ENCODE measurements at places on chromosomes 12 and 14.

GRCh38 chr14:101071493-101071906 lies 168.0 kb upstream of the RTL1 start:
- no peak for DNase-seq

GRCh38 chr14:36518586-36519430 lies 1.2 kb downstream of the NKX2-1 start:
- DNase-seq = no peak

- DNase-seq = no peak
Observed at GRCh38 chr14:68975667-68976066, 3.4 kb downstream of the ACTN1 start.

GRCh38 chr14:81275305-81276072 lies 54.7 kb upstream of the GTF2A1 start:
- DNase-seq = no peak

DNA sequence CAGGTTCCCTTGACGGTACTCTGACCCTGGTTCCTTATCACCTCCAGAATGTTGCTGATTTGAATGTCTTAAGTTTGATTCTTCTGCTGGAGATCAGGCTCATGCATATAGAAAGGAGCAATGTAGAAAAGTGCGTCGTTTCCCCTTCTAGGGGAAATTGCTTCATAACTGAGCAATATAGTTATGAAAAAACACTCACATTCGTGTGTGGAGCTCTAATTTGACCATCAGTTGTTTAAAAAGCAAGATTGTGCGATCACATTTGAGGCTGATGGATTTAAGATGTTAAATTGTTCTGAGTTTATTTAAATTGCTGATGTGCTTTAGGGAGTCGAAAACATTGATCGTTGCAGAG lies 19.2 kb downstream of the PELI2 start:
- DNase-seq = no peak

- DNase-seq = no peak
Observed at GRCh38 chr12:113006641-113007040, 28.3 kb downstream of the OAS2 start.

- DNase-seq = no peak
Observed at GRCh38 chr12:32272465-32272864, 126.9 kb upstream of the FGD4 start.

DNA sequence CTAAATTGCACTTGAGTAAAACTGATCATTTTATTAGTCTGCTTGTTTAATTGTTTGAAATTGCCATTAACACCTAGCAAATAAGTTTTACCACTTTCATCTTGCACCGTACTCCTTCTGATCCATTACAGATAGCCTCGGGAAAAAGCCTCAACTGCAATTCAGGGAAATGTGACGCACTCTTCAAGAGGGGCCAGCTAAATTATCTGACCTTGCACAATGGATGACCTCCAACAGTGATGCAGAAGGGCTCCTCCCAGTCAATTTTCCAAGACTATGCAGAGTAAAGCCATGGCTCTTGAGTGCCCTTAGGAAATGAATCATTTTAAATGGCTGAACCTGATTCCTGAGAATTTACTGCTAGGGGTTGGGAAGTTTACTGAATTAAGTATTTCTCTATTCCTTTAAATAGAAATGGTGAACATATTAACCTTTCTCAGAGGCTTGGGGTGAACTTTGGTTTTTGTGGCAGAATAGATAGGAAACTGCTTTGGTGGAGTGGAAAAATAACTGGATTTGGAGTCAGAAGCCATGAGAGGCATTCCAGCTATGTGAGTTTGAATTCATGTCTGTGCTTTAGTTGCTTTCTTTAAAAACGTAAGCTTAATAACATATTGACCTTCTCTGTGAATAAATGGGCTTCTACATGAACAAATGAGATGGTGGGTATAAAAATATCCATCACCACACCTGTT lies 64.8 kb upstream of the OVCH1 start:
- no peak for DNase-seq

GRCh38 chr14:72612041-72612440 lies 281.9 kb downstream of the DPF3 start:
- DNase-seq = no peak

DNA sequence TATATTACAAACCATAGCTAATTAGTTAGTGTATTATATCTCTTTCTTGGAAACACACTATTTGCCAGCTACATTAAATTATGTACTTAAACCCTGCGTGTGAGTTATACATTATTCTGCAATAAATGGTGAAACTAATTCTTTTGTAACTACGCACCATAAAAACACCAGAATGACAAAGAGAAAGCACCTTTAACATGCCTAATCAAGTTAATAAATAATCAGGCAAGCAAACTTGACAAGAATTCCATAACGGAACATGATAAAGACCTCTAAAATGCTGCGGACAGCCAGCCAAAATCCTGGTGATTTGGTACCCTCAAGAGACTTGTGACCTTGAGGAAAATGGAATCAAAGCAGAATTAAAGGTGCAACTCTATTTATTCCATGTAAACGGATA lies 375.3 kb upstream of the KITLG start:
- DNase-seq = no peak

DNA sequence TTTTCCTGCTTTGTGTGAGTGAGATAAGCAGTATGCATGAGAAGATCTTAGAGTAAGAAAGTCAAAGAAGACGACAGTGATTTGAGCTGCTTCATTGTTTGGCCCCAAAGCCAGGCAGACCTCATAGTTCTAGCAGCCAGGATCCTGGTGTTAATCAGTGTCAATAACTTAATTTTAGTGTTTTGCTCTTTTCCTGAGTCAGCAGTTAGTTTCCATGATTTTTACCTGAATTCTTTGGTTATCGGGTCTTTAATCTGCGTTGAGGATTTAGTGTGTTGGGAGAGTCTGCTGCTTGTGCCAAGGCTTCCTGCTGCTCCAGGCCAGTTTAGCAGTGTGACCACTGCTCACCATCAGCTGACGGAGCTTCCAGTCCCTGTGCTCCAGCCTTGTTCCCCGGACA lies 241.6 kb upstream of the SOX5 start:
- DNase-seq = no peak

- DNase-seq = no peak
Observed at GRCh38 chr14:56686416-56686815, 106.8 kb downstream of the TMEM260 start.

- no peak for DNase-seq
Observed at GRCh38 chr12:83408851-83409250, 722.1 kb downstream of the TMTC2 start.

GRCh38 chr14:77681196-77682157 lies 26.3 kb downstream of the ALKBH1 start:
- no peak for DNase-seq

DNA sequence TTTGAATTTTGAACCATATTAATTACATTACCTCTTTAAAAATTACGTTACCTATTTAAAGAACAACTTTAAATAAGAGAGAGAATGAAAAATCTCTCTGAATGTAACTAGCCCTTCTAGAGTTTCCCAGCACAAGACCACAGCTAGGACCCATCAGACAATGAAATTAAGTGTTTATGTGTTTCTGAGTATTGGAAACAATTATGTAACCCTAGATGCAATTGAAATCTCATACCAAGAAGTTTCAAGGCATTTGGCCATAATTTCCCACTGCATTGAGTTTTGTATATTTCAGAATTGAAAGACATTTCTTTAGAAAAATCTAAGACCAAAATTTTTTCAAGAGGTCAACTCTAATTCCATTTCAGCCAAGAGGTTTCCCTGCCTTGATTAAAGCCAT lies 47.1 kb downstream of the SERPINA3 start:
- DNase-seq = no peak

- no peak for DNase-seq
Observed at GRCh38 chr12:103586791-103587370, at the start of gene STAB2. STAB2 (plus strand) TSS chr12:103587273; CDS start chr12:103587477, 204 bp downstream.

- DNase-seq = peak; percentile 3
Observed at GRCh38 chr12:122336015-122336946, 70.0 kb upstream of the VPS33A start.

DNA sequence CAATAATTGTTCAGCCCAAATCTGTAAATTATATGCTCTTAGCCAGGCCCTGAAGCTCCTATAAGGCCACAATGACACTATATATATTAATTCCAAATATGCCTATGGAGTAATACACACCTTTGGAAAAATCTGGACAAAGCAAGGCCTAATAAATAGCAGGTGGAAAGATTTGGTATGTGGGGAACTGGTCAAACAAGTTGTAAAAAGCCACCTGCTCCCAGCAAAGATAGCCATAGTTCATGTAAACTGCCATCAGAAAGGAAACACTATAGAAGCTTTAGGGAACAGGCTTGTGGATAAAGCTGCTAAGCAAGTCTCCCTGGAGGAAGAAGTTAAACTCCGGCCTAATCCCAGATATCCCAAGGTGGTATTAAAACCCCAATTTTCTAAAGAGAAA lies 29.7 kb downstream of the PRMT8 start:
- DNase-seq = no peak

- DNase-seq = no peak
Observed at GRCh38 chr14:31994391-31995033, 82.6 kb upstream of the ARHGAP5 start.

- DNase-seq = no peak
Observed at GRCh38 chr14:30842431-30842830, 31.9 kb upstream of the COCH start.

- DNase-seq = peak; percentile 64
Observed at GRCh38 chr12:116525418-116526001, 33.7 kb upstream of the MAP1LC3B2 start.

DNA sequence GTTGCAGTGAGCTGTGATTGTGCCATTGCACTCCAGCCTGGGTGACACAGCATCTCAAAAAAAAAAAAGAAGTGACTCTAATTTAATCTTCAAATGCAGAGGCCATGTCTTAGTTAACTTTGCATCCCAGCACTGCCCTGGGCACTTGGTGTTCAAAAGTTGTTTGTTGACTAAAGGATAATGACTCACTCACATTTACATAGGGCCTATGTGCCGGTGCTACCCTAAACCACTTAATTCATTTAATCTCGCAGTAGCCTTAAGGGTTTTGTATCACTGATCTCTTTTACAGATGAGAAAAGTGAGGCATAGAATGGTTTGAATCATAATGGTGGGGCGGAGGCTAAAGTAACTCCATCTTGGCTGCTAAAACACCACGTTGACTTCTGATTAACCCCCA lies 23.7 kb downstream of the MFAP5 start:
- no peak for DNase-seq

DNA sequence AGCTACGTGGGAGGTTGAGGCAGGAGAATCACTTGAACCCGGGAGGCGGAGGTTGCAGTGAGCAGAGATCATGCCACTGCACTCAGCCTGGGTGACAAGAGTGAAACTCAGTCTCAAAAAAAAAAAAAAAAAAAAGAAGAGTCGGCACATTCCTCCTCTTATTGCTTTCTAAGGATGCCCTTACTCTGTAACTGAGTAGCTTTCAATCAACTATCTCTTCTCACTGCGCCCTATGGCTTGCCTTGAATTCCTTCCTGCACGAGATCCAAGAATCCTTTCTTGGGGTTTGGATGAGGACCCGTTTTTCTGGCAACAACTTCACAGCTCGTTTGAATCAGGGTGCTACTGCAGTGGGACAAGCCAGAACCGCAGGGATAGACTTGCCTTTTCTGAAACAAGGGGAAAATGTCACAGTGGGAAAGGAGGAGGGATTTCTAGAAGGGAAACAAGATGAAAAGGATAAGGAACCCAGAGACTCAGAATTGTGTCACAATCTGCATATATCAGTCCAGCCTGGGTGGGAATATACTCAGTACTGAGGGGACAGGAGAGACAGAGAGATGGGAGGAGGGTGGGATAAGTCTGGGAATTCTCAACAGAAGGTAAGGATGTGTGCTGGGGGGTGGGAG lies 16.1 kb upstream of the RND1 start:
- DNase-seq = no peak

DNA sequence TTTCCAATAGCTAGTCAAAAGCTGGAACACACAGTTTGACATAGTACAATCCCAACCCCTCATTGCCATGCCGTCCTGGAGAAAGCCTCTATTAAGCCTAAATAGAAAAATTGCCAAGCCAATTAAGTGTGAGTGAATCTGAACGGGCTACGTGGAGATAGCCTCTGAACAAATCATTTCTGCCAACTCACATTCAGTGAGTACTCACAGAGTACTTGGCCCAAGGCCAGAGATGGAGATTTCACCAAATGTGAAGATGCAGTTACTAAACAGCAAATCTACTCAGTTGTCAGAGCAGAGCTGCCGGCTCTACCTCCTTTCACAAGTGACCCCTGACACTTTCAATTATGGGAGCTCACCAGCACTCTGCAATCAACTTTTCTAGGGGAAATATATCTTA lies 350.0 kb downstream of the GALC start:
- peak; percentile 74 for DNase-seq

GRCh38 chr12:56129942-56130495 lies 2.0 kb downstream of the ESYT1 start:
- no peak for DNase-seq

DNA sequence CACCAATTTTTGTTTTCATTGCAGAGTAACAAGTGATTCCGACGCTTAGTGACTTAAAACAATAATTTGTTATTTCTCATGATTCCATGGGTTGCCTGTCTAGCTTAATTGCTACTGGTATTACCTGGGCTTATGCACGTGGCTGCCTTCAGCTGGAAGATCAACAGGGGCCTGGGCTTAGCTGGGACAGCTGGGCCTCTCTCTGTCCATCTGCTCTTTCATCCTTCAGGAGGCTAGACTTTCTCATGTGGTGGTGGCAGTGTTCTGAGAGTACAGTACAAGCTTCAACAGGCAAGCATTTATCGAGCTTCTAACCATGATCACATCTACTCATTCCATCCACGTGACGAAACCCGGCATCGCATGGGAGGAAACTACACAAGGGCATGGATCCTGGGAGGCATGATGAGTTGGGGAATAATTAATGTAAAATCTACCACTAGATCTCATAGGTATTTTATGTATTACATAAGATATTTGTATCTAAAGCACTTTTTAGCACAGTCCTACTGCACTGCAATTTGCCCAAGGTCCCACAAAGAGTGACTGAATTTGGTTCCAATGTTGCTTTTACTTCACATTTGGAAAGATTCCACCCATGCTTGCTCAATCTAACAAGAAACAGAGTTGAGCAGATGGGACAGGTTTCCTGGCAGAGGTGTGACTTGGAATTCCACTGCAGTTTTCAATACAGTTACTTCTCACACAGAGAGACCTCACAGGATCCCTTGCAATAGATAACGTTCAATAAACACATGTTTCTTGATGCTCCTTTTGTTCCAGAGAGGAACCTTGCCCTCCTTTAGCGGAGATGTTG lies 153.1 kb upstream of the FRMD6 start:
- peak; percentile 37 for DNase-seq

DNA sequence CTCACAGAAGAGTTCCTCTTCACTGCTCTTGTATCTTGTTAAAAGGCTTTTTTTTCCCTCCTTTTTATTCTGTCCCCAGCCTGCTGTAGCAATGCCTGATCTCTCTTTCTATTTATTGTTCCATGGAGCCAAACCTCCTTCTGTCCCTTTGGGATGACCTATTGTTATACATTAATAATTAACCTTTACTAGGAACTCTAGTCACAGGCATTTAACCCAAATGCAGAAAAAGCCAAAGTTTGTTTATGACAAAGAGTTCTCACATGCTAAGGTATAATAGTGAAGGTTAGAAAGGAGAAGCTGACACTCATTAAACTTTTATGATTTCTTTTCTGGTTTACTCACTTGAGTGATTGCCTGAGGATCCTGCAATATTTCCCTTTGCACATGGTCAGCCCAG lies 535.8 kb downstream of the NRXN3 start:
- no peak for DNase-seq

All from NCI-H446 treated with DMSO at 0.1 percent for 48 hours (cell line).